ENCODE measurements at places on chromosomes 6 and 20. TPM values are rescaled to one million over a fixed set of nuclear protein-coding genes. Genes with fewer than 3 reads are reported as not detected.

Gene MOG
- total RNA-seq: not detected

Gene OR12D2
- total RNA-seq: not detected

Gene CHMP4B
- total RNA-seq: 61.7 TPM

Gene NOX3
- total RNA-seq: not detected

Gene LIME1
- 3.1 TPM for total RNA-seq

Gene FOXF2
- 4.6 TPM for total RNA-seq

Gene ASIP
- total RNA-seq: not detected

Gene PRSS16
- not detected for total RNA-seq

Gene WFDC5
- not detected for total RNA-seq

Gene TFAP2A
- 0.22 TPM for total RNA-seq

Gene CLPSL1
- total RNA-seq: not detected

Gene FAM229B
- 4.4 TPM for total RNA-seq

Gene SLC35D3
- total RNA-seq: 0.14 TPM

Gene DNMT3B
- total RNA-seq: 2.2 TPM

Gene MAP3K5
- 21.0 TPM for total RNA-seq

Gene PTCHD4
- total RNA-seq: 0.88 TPM

Gene TP53TG5
- total RNA-seq: not detected

Gene POU5F1
- not detected for total RNA-seq

Gene MGME1
- 21.8 TPM for total RNA-seq

Gene IDH3B
- 98.4 TPM for total RNA-seq

Gene PARD6B
- 9.6 TPM for total RNA-seq

Gene RAB44
- total RNA-seq: under 0.01 TPM

Gene MUCL3
- not detected for total RNA-seq

Gene COX4I2
- not detected for total RNA-seq

Gene BMP6
- 4.6 TPM for total RNA-seq

Gene GTF3C6
- 33.9 TPM for total RNA-seq

Gene PACSIN1
- total RNA-seq: not detected

Gene SNAP25
- total RNA-seq: 5.9 TPM

Gene CD83
- total RNA-seq: 0.22 TPM

Gene GJA10
- not detected for total RNA-seq

Gene CST1
- total RNA-seq: 75.0 TPM

Gene CSNK2B
- total RNA-seq: 356 TPM

Gene CYP39A1
- total RNA-seq: 0.22 TPM

Gene SLC22A16
- total RNA-seq: not detected

Gene GABRR2
- 0.14 TPM for total RNA-seq

Gene BFSP1
- total RNA-seq: 3.9 TPM

Gene FAM135A
- 12.9 TPM for total RNA-seq

Gene NELFCD
- total RNA-seq: 66.9 TPM

Gene HIVEP2
- 38.2 TPM for total RNA-seq

Gene DUSP15
- total RNA-seq: not detected

Gene PHACTR1
- total RNA-seq: 3.9 TPM

Gene AVP
- total RNA-seq: not detected

Gene OLIG3
- not detected for total RNA-seq

Gene PLCB1
- 14.9 TPM for total RNA-seq

Gene PSORS1C1
- total RNA-seq: 1.3 TPM

Gene ZNF391
- 0.14 TPM for total RNA-seq

Gene PAX1
- not detected for total RNA-seq

Gene GRM1
- not detected for total RNA-seq

Gene HTR1E
- not detected for total RNA-seq
